ENCODE measurements at places on chromosomes 7 and 10. TPM values are rescaled to one million over a fixed set of nuclear protein-coding genes. Genes with fewer than 3 reads are reported as not detected.
A peak's percentile ranks its signal among the peaks of the same experiment; 100 is the strongest.

- DNase-seq, result no peak
Observed at GRCh38 chr10:72720814-72721660, 29.1 kb downstream of the MCU start.

GRCh38 chr7:636396-636795, 90.1 kb upstream of the DNAAF5 start:
- DNase-seq, result peak; percentile 42

DNA sequence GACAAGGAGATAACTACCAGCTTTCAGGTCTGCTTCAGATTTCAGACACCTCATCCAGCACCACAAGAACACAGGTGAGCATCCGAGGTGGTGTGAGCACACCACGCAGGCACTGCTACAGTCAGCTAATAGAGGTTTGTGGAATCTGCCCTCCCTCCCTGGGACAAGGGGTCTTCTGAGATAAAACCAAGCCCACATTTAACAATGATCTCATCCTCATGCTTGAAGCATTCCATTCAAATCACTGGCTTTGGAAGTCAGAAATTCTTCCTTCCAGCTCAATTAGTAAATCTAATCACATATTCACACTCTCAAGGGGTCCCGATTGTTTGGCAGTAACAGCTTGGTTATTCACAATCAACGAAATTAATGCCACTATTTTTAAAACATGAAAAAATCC, 331.4 kb downstream of the ELMO1 start:
- DNase-seq, result no peak

DNA sequence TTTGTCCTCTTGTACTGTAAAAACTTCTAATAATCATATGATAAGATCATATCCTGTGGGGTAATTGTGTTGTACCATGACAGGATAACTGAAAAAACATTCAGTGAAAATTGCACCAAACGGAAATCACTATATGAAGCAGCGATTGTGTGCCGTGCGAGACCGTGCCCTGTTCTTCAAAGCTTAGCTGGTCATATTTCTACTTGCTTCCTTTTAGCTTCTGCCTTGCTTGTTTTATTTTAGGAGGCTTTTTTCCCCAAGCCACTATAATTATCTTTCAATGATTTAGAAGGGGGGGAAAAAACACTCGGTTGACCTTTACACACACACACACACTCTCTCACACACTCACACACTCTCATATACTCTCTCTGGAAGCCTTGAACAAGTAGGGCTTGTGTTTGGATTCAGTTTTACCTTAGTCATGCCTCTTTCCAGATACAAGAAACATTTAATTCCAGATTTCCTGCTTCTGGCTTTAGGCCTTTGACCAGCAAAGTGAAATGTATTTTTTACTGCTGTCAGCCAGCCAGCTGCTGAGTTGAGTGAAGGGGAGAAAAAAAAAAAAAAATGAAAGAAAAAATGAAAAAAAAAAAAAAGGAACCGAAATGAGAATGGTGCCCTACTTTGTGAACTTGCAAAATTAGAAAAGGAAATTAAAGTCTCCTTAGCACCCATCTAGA, 181.4 kb downstream of the ARID5B start:
- no peak for DNase-seq

The PON1 gene
- 1.5 TPM for total RNA-seq

DNA sequence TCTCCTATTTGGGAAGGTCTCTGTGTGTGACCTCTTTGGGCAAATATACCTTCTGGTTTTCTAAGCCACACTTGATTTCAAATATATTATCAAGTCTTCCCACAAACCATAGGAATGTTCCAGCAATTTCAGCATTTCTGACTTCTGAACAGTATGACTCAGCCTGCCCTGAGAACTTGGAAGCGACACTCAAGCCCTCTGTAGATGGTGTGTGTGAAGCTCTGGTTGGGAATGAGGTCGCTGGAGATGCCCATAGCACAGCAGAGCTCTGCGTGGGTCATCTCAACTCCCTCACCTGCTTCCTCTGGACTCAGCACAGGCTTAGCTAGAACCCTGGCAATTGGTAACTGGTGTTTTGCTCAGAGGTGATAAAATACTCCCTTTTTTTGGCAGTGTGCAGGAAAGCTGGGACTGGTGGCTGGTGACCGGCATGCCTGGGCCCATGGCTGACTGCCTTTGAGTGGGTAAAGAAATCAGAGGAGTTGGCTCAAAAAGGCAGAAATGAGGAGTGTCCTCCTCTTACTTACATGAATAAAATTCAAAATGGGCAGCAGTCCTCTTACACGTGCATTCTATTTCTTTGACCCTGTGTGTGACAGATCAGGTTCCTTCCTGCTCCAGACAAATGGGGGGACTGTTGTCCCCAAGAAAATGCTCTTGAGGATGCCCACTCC, 87.5 kb upstream of the NRP1 start:
- no peak for DNase-seq

The BMPER gene
- 2.5 TPM for total RNA-seq

The DNAJB12 gene
- total RNA-seq, result 20.5 TPM

Data from endothelial cell (in vitro differentiated cells).